ENCODE measurements at places on chromosomes 2 and 18. TPM values are rescaled to one million over a fixed set of nuclear protein-coding genes. Genes with fewer than 3 reads are reported as not detected.

DNA sequence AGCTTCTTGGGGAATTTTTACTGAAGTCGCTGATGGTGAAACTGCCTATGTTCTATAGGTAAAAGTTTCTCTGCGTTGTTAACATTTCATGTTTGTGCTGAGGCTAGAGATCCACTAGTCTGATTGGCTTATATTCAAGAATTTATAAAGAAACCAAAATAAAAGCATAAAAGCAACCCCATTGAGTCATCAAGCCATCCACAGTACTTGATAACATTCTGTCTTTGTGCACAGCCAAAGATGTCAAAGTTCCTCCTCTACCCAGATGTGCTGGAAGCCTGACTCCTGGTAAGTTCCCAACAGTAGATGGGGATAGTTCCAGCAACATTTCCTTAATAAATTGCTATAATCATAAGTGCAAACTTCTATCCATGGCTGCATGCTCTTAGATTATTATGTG is 107.8 kb downstream of the TANC1 start:
- no peak for DNase-seq

The IL1F10 gene
- not detected for total RNA-seq

The EVX2 gene
- not detected for total RNA-seq

- DNase-seq: no peak
Observed at GRCh38 chr2:228433721-228434120, 252.2 kb upstream of the SPHKAP start.

DNA sequence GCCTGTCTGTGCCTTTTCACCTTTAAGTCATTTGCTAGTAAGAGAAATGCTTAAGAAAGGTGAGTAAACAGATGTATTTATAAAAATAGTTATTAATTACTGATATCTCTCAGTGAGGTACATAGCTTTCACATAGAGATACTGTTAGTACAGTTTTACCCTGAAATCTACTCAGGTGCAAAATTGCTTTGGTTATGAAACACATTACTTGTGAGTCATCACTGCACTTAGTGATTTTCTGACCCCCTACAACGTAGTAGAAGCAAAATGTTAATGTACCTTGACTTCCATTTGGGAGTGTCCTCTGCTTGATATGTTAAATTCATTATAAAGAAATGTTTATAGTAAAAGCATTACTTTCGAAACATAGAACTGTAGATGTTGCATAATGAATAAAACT is 6.5 kb downstream of the GLS start:
- DNase-seq: no peak

The WDSUB1 gene
- 7.7 TPM for total RNA-seq

DNA sequence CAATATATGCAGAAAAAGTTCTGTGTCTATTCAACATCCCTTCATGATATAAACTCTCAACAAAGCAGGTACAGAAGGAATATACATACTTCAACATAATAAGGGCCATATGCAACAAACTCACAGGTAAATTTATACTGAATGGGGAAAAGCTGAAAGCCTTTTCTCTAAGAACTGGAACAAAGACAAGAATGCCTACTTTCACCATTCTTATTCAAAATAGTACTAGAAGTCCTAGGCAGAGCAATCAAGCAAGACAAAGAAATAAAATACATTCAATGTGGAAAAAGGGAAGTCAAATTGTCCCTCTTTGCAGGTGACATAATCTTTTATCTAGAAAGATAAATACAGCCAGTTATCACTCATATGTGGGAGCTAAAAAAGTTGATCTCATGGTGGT is 116.3 kb downstream of the ACVR1 start:
- DNase-seq: no peak

The ZAP70 gene
- 0.54 TPM for total RNA-seq

DNA sequence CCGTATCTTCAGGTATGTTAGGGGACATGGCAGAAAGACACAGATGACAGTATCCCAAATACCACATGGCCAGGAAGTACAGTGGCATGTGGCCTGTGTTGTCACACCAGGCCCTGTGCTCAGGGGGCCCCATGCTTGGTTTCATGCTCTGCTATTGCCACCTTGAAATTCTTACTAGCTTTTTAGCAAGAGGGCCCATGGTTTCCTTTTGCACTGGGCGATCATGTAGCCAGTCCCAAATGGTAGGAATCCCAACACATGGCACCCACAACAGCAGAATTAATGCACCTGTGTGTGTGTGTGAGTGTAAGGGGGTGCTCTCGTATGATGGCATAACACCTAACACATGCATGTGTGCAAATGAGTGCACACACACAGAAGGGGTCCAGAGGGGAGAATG is 39.2 kb downstream of the MYO7B start:
- no peak for DNase-seq

DNA sequence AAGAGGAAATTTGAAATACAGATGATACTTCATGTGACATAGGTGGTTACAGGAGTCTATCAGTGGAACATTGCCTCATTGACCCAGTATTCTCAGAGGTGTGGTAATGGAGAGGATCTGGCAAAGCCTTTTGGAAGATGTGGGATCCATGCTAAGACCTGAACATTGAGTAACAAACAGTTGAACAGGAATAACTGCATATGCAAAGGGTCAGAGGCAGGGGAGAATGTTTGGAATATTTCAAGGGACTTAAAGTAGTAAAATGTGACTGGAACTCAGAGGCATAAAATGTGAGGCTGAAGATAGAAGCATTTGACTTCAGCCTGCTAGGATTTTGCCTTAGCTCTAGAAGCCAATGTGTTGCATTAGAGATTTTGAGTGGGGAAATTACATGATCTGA is 300.2 kb upstream of the ETAA1 start:
- DNase-seq: no peak

The MRPL30 gene
- 25.6 TPM for total RNA-seq

The HNMT gene
- total RNA-seq: 4.1 TPM

The BBS5 gene
- total RNA-seq: 7.5 TPM

DNA sequence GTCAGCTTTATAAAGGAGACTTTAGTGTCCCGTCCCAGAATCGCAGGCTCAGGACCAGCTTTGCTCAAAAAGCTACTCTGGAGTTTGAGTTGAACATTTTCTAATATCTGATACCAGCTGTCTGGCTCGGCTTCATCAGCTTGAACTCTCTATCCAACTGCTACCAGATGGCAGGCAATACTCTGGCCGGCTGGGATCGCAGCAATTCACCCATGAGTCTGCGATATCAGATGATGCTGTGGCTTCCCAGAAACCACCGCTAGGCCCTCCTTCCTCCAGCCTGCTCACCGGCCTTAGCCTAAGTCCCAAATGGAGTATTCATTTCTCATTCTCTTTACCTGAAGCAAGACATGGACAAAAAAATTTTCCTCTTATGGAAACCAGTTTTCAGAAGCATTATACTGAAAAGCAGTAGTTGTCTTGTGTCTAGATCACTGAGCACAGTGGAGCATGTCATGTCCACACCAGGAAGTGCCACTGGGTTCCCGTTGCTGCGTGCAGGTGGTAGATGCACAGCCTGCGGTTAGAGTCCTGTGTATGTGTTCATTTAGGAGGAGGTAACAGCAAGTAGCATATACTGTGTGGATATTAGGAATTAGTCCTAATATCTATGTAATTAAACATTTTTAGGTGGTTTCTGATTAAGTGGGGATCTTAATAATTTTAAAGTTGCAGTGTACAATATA is 162.0 kb upstream of the SOX11 start:
- no peak for DNase-seq

The CCL20 gene
- not detected for total RNA-seq

DNA sequence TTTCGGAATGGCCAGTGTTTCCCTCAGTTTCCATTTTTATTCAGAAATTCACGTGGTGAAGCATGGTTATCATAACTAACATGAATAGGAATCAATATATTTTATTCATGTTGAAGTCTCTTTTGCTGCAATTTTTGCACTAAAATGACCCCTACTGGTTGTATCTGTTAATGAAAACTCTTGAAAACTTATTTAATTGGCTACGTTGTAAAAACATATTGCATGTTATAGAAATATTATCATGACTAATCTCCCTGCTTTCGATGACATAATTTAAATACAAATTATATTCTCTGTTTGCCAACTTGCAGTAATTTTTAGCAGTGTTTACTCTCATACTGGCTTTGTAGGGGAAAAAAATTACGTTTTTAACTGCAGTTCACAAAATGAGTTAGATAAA is 3.5 kb downstream of the CRIM1 start:
- no peak for DNase-seq

DNA sequence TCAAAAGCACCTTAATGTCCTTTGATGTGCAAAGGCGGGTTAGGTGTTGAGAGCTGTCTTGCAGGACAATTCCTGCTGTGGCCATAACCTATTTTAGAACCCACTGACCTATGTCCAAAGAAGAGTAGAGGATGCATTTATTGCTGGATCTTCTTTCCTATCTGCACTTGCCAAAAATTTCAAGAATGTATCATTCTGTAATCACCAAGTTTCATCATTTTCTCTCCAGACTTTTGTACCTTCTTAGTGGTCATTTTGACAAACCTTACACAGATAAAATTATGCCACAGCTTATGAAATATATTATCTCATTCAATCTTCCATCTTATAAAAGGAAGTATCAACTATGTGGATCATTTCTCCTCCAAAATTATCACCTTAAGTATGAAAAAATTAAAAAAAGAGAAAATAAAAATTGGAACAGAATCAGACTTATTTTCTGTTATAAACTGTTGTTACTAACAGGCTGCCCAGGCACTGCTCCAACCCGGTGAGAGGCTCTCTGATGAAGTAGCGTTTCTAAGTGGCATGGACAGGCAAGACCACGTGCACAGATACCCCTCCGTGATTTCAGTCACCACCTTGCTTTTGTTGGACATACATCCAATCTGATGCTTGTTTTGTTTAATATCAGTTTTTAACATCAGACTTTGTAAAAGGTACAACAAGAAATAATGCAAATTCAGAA is 559.9 kb upstream of the ID2 start:
- DNase-seq: no peak

GRCh38 chr2:191691016-191691735 is 13.2 kb downstream of the NABP1 start:
- DNase-seq: no peak

The SNRPD1 gene
- 94.2 TPM for total RNA-seq

The ALLC gene
- total RNA-seq: not detected

The ILKAP gene
- 49.9 TPM for total RNA-seq

The ZNF2 gene
- total RNA-seq: 5.6 TPM

The EML6 gene
- total RNA-seq: 6.3 TPM

DNA sequence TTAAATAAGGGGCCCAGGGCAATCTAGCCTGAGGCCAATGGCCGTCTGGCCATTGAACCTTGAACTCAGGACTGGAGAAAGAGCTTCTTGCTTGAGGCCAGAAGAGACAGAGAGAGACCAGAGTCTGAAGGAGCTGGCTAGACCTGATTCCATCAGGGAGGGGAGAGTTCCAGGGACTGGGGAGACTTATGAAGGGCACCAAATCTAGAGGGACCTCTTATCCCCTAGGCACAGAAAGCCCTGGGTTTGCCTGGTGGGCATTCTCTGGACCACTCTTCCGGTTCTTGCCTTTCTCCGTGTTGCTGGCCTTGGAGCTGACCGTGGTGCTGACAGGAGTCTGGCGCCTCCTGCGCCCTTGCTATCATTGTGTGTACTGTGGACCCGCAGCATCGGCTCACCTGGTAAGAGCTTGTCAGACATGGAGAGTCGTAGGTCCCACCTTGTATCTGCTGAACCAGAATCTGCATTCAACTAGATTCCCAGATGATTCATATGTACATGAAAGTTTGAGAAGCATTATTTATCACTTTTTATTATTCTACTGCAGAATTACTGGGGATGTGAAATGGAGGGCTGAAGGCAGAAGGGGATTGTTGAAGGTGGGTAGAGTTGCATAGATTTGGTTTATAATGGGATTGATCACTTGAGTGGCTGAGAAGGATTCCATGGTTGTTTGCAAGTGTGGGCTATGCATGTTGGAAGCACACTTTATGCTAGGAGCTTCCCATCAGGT is 4.3 kb upstream of the TRPM8 start:
- no peak for DNase-seq

DNA sequence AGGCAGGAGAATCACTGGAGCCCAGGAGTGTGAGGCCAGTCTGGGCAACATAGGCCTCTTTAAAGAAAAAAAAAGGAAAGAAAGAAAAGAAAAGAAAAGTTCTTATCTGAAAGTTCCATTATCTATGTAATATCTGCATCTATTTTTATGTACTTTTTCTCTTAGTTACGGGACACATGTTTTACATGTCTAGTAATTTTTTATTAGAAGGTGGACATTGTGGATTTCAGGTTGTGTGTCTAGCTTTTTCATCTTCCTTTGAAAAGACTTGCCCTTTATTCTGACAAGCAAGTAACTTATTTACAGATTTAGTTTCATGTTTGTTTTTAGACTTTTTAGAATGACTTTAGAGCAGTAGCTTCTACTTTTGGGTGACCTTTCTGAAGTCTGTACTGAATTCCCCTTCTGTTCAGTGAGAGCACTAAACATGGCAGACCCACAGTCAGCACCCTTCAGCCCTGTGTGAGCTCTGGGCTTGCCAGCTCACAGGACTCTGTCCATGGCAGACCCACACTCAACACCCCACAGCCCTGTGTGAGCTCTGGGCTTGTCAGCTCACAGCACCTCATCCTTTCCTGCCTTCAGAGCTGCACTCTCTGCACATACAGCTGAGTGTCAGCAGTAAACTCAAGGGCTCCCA is 17.5 kb downstream of the TRAPPC12 start:
- no peak for DNase-seq

- no peak for DNase-seq
Observed at GRCh38 chr2:182548031-182548950, 121.5 kb upstream of the PDE1A start.

- DNase-seq: no peak
Observed at GRCh38 chr2:159553727-159554126, 62.6 kb downstream of the BAZ2B start.

DNA sequence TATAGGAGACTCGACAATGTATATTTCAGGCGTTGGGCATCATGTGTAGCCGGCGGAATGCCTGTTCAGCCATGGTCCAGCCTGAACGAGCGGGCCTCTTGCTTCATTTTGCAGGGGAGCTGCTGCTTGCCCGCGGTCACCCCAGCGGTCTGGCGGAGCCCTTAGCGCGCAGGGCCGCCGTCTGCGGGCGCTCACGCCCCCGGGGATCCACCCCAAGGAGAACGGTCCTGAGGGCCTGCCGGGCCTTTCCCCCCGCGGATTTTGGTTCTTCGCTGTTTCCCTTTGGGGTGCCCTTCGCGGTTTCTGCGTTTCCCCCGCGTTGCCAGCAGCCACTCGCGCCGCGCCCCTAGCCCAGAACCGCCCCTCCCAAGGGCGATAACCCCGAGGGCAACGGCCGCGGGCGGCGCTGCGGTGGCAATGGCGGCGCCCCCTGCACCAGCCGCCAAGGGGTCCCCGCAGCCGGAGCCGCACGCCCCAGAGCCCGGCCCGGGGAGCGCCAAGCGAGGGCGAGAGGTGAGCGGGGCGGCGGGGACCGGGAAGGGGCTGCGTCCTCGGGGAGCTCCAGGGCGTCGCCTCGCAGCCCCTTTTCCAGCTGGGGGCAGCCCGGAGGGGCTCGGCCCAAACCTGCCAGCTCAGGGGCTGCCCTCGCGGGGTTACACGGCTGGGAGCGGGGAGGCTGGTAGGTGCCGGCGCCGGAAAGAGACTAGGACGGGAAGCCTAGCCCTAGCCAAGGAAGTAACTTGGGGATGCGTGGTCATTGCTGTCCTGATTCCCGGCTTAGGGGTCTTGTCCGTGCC is at the start of gene MFSD2B:
Gene MFSD2B (plus strand): TSS at position 406 of the 797 bp plus-strand sequence. CDS start 12 bp downstream, at position 418.
- DNase-seq: no peak

DNA sequence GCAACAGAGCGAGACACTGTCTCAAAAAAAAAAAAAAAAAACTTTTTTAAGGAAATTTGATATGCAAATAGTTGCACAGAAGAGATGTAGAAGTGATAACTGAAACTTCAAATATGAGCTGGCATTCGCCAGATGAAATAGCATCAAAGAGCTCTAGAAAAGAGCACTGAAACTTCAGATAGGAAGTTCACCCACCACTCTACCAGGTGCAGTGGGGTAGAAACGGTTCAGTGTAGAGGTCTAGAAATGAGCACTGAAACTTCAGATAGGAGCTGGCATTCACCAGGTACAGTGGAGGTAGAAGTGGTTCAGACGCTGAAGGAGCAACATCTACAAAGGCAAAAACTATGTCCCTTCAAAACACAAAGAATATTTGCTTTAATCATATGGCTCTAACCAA is 9.0 kb upstream of the ONECUT2 start:
- no peak for DNase-seq
